ENCODE measurements at places on chromosomes 3 and 15. TPM values are rescaled to one million over a fixed set of nuclear protein-coding genes. Genes with fewer than 3 reads are reported as not detected.

- H3K27me3 ChIP-seq: no peaks in the 10 kb centered on the region
- no peaks in the 10 kb centered on the region for H3K4me1 ChIP-seq
- no peak overlapping the region for H3K27ac ChIP-seq
- DNase-seq: no peak
- H3K36me3 ChIP-seq: no peaks in the 10 kb centered on the region
- no peak overlapping the region for H3K4me3 ChIP-seq
These were observed 28.6 kb upstream of the KBTBD12 start for GRCh38 chr3:127886231-127886955.

DNA sequence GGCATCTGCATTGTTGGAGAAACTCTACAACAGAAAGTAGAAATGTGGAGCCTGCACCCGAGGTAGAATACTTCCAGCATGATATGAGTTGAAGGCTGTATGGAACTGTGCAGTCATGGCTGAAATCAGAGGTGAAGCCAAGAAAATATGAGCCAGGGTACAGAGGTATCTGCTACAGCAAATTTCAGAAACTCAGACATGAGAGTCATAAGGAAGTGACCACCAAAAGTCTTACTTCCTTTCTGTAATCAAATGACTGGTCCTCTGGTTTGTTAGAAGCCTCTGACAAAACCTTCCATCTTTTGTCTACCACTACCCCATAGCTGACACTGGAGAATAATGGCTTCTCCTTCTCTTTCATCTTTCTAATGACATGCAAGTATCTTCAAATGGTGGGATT lies 159.4 kb downstream of the TMEM108 start:
- no peaks in the 10 kb centered on the region for H3K36me3 ChIP-seq
- peaks cover 3% of the 10 kb centered on the region for H3K4me1 ChIP-seq
- H3K27ac ChIP-seq: no peak overlapping the region
- H3K4me3 ChIP-seq: no peak overlapping the region

- no peaks in the 10 kb centered on the region for H3K27me3 ChIP-seq
- no peak overlapping the region for H3K4me3 ChIP-seq
- no peaks in the 10 kb centered on the region for H3K36me3 ChIP-seq
- H3K27ac ChIP-seq: peak overlapping the region; percentile 30
- no peaks in the 10 kb centered on the region for H3K4me1 ChIP-seq
- no peak for DNase-seq
These were observed 49.4 kb downstream of the GRK7 start for GRCh38 chr3:141812586-141812985.

GRCh38 chr3:60703956-60704736 lies 547.1 kb downstream of the FHIT start:
- H3K4me3 ChIP-seq: no peak overlapping the region
- H3K36me3 ChIP-seq: no peaks in the 10 kb centered on the region
- no peaks in the 10 kb centered on the region for H3K27me3 ChIP-seq
- H3K27ac ChIP-seq: no peak overlapping the region

DNA sequence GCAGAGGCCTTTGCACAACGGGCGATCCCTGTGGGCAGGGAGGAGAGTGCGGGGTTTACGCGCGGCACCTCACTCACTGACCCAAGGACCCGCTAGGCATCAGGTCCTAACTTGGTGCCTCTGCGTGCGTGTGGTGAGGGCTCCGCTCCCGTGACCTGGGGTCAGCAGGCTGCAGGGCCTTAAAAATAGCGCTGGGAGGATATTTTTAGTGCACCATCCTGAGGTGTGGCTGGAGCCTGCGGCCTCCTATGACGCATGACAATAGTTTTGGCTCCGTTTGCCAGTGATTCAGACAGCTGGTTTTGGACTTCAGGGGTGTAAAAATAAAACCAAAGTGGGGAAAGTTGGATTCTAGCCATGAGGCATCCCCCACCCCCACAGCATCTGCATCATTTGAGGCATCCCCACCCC lies 139.0 kb downstream of the FAM43A start:
- no peak overlapping the region for H3K27ac ChIP-seq
- DNase-seq: no peak
- H3K36me3 ChIP-seq: no peaks in the 10 kb centered on the region
- no peaks in the 10 kb centered on the region for H3K27me3 ChIP-seq
- H3K4me1 ChIP-seq: no peaks in the 10 kb centered on the region

GRCh38 chr3:123818921-123819429 lies 65.2 kb downstream of the MYLK start:
- no peak overlapping the region for H3K27ac ChIP-seq
- no peaks in the 10 kb centered on the region for H3K36me3 ChIP-seq
- H3K4me1 ChIP-seq: no peaks in the 10 kb centered on the region
- H3K27me3 ChIP-seq: peaks cover 22% of the 10 kb centered on the region
- DNase-seq: peak; percentile 51

GRCh38 chr3:4670352-4670751 lies 177.2 kb downstream of the ITPR1 start:
- no peak overlapping the region for H3K4me3 ChIP-seq
- no peaks in the 10 kb centered on the region for H3K27me3 ChIP-seq
- no peak overlapping the region for H3K27ac ChIP-seq
- DNase-seq: peak; percentile 75
- H3K4me1 ChIP-seq: peaks cover 6% of the 10 kb centered on the region
- H3K36me3 ChIP-seq: no peaks in the 10 kb centered on the region

GRCh38 chr15:29685156-29686078 lies 136.9 kb downstream of the TJP1 start:
- H3K36me3 ChIP-seq: no peaks in the 10 kb centered on the region
- H3K4me1 ChIP-seq: no peaks in the 10 kb centered on the region
- no peak overlapping the region for H3K27ac ChIP-seq
- DNase-seq: no peak

DNA sequence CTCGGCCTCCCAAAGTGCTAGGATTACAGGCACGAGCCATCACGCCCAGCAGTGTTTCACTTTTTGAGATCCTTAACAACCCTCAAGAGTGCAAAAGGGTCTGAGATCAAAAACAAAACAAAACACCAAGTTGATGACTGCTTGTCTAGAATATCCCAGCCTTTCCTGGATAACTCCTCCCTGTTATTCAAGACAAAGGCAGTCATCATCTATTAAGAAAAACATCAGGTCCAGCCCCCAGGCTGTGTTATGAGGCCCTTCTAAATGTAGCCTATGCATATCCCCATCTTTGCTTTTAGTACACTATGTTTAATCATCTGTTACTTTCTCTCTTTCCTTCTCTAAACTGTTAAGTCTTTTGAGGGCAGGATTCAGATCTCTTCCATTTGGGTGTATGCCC lies 150.1 kb upstream of the FHIT start:
- no peaks in the 10 kb centered on the region for H3K4me1 ChIP-seq
- H3K4me3 ChIP-seq: no peak overlapping the region
- no peaks in the 10 kb centered on the region for H3K27me3 ChIP-seq

GRCh38 chr3:159074756-159075701 lies 273.2 kb downstream of the MFSD1 start:
- no peaks in the 10 kb centered on the region for H3K36me3 ChIP-seq
- peak overlapping the region; percentile 19 for H3K4me3 ChIP-seq
- no peaks in the 10 kb centered on the region for H3K27me3 ChIP-seq
- peaks cover 26% of the 10 kb centered on the region for H3K4me1 ChIP-seq

DNA sequence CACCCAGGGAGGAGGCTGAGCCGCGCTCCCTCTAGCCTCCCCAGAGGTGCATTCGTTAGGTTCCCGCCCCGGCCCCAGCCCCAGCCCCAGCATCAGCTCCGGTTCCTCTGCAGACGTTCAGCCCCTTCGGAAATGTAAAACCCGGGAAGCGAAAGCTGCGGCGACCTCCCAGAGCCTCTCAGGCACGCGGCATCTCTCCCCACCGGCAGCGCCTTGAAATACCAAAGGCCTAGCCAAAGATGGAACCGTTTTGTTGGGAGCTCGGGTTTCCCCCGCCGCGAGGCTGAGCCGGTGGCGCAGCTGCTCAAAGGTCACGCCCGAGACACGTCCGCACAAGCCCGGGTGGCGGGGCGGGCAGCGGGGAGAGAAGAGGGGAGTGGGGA lies 77.8 kb upstream of the HES1 start:
- H3K4me3 ChIP-seq: peak overlapping the region; percentile 53
- H3K27ac ChIP-seq: no peak overlapping the region
- peak; percentile 94 for DNase-seq

DNA sequence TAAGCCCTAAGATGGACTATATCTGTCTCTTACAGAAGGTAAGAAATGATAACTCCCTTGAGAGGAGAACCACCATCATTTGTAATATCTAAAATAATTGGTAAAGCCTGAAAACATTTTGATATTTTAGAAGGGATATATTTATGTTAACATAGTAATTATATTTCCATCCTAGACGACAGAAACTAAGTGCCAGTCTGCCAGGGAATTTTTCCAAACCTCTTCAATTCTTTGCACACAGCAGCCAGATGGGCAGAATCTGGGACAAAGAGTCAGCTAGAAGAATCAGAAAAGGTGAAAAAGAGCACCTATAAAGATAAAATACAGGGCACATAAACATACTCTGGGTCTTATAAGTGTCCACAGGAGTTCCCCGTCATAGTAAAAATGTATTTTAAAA lies 70.0 kb upstream of the CBLB start:
- no peaks in the 10 kb centered on the region for H3K4me1 ChIP-seq
- H3K4me3 ChIP-seq: no peak overlapping the region
- no peaks in the 10 kb centered on the region for H3K36me3 ChIP-seq
- H3K27me3 ChIP-seq: no peaks in the 10 kb centered on the region
- no peak for DNase-seq

GRCh38 chr3:175593331-175593730 lies 734.2 kb downstream of the NAALADL2 start:
- H3K4me3 ChIP-seq: no peak overlapping the region
- no peak overlapping the region for H3K27ac ChIP-seq
- H3K4me1 ChIP-seq: no peaks in the 10 kb centered on the region
- no peaks in the 10 kb centered on the region for H3K36me3 ChIP-seq
- DNase-seq: no peak

DNA sequence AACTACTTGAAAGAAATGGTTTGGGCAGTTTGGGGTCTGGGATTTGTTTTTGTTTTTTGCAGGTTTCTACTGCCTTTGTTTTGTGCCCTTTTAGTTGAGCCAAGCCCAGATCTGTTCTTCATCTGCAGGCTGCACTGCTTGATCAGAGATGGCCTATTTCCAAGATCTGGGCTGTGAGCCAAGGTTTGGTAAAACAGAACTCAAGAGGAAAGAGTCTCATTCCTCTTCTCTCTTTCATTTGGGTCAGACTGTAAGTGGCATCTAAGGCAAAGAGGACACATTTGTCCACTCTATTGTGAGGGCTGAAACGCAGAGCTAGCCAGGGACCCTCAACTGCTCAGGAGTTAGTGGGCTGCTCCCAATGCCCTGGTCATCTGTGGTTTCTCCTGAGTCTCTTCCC lies 104.4 kb upstream of the UBE3A start:
- DNase-seq: no peak
- H3K4me1 ChIP-seq: no peaks in the 10 kb centered on the region
- no peak overlapping the region for H3K4me3 ChIP-seq
- no peak overlapping the region for H3K27ac ChIP-seq

- no peak overlapping the region for H3K27ac ChIP-seq
- DNase-seq: no peak
- no peaks in the 10 kb centered on the region for H3K27me3 ChIP-seq
- H3K4me3 ChIP-seq: no peak overlapping the region
- no peaks in the 10 kb centered on the region for H3K36me3 ChIP-seq
These were observed 146.2 kb upstream of the ZBTB20 start for GRCh38 chr3:115293321-115293720.

- H3K27me3 ChIP-seq: peaks cover 4% of the 10 kb centered on the region
- no peak for DNase-seq
- no peak overlapping the region for H3K4me3 ChIP-seq
- H3K27ac ChIP-seq: no peak overlapping the region
- H3K36me3 ChIP-seq: no peaks in the 10 kb centered on the region
- H3K4me1 ChIP-seq: peaks cover 12% of the 10 kb centered on the region
These were observed 63.2 kb upstream of the ATP11B start for GRCh38 chr3:182729903-182730674.

GRCh38 chr15:88431441-88431840 lies 35.7 kb downstream of the MRPL46 start:
- H3K27me3 ChIP-seq: peaks cover 54% of the 10 kb centered on the region
- DNase-seq: peak; percentile 82
- H3K27ac ChIP-seq: no peak overlapping the region
- H3K36me3 ChIP-seq: no peaks in the 10 kb centered on the region
- H3K4me1 ChIP-seq: no peaks in the 10 kb centered on the region

- H3K27ac ChIP-seq: no peak overlapping the region
- peak; percentile 84 for DNase-seq
- no peaks in the 10 kb centered on the region for H3K36me3 ChIP-seq
- H3K4me1 ChIP-seq: peaks cover 6% of the 10 kb centered on the region
- no peak overlapping the region for H3K4me3 ChIP-seq
These were observed 33.5 kb upstream of the MFSD1 start for GRCh38 chr3:158768361-158768787.

DNA sequence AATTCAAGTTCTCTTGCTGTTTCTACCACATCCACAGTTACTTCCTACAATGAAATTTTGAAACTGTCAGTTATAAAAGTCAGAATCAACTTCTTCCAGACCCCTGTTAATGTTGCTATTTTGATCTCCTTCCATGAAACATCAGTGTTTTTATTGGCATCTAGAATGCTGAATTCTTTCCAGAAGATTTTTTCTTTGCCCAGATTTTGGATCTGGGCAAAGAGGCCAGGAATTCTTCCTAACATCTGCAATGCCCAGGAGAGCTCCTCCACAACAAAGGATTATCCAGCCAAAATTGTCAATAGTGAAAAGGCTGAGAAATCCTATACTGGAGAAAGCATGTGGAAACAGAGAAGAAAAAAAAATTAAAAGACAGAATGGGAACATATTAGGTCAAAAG lies 75.5 kb downstream of the SERPINI1 start:
- H3K4me1 ChIP-seq: no peaks in the 10 kb centered on the region
- H3K27ac ChIP-seq: no peak overlapping the region
- DNase-seq: no peak
- no peak overlapping the region for H3K4me3 ChIP-seq
- H3K27me3 ChIP-seq: no peaks in the 10 kb centered on the region

DNA sequence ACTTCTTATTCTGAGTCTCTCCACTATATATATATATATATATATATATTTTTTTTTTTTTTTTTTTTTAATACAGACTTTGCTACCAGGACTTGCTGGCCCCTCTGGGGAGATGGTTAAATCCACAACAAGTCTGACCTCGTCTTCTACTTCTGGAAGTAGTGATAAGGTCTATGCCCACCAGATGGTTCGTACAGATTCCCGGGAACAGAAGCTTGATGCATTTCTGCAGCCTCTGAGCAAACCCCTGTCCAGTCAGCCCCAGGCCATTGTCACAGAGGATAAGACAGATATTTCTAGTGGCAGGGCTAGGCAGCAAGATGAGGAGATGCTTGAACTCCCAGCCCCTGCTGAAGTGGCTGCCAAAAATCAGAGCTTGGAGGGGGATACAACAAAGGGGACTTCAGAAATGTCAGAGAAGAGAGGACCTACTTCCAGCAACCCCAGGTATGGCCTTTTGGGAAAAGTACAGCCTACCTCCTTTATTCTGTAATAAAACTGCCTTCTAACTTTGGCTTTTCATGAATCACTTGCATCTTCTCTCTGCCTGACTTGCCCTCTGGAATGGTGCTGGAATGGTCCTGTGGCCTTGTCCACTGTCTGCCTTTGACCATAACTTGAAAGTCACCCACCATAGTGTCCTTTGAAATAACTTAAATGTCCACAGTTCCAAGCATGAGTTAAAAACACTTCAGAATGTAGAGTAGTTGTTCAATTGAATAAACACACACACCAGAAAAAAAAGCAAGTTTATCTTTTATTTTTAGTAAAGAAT lies 32.4 kb downstream of the MLH1 start:
- no peaks in the 10 kb centered on the region for H3K27me3 ChIP-seq
- H3K36me3 ChIP-seq: peaks cover 88% of the 10 kb centered on the region
- H3K4me3 ChIP-seq: no peak overlapping the region
- no peak overlapping the region for H3K27ac ChIP-seq

CLRN1 gene
- total RNA-seq: not detected

TRPM1 gene
- not detected for total RNA-seq

ECE2 gene
- not detected for total RNA-seq

SQOR gene
- total RNA-seq: not detected

PATL2 gene
- total RNA-seq: not detected

GOLGA8J gene
- total RNA-seq: 0.44 TPM

EAF1 gene
- 29.1 TPM for total RNA-seq

TNFAIP8L3 gene
- not detected for total RNA-seq

CEP70 gene
- total RNA-seq: 113 TPM

TRIM71 gene
- 154 TPM for total RNA-seq

CLDN16 gene
- 0.38 TPM for total RNA-seq

SLC38A3 gene
- 8.2 TPM for total RNA-seq

All from endodermal cell (in vitro differentiated cells).